GM23248 (cell line): ENCODE measurements at places on chromosomes 3 and 15. TPM values are rescaled to one million over a fixed set of nuclear protein-coding genes. Genes with fewer than 3 reads are reported as not detected.

DNA sequence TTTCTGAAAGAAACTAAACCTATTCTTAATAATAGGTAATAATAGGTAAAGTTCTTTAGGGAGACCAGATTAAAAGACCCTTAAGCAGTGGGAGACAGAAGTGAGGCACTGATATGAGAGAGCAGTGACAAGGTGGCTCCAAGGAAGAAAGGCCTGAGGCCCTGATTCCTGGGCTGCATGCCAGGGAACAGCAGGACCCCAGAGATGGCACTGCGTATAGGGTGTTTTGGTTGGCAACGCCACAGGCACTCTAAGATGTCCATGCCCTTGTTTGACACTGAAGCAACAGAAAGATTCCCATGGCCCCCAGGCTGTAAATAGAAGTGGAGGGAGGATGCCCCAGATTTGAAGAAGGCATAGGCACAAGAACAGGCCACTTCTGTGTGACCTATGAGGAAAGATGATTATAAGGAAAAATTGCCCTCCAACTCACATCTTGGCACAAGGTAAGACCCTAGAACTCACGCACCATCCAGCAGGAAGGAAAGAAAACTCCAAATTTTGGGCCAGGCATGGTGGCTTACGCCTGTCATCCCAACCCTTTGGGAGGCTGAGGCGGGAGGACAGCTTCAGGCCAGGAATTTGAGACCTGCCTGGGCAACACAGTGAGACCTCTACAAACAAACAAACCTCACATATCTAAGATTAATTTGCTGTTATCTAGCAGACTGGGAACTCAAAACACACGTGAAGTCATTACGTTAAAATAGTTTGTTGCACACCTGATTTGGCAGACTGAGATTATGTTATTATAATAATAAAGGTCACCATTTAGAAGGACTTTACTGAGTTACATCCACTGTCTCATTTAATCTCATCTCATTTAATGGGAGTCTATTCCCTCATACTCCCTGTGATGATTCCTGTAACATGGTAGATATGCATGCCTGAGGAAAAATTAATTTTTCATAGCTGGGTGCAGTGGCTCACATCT, 10.5 kb upstream of the BLM start:
- no peak for DNase-seq

Gene NUP210
- under 0.01 TPM in 1 of 2 replicates, not detected in the other for total RNA-seq

- DNase-seq: no peak
Measured at GRCh38 chr15:78434134-78434533, 3.9 kb upstream of the IREB2 start.

- DNase-seq: no peak
Measured at GRCh38 chr3:185502987-185503386, 4.2 kb upstream of the TMEM41A start.

- peak; percentile 77 for DNase-seq
Measured at GRCh38 chr15:50542887-50543210, 3.6 kb downstream of the USP50 start.

- no peak for DNase-seq
Measured at GRCh38 chr3:184031187-184031792, at the start of gene HTR3D. TSS of gene HTR3D (plus strand) at chr3:184031742. CDS start at chr3:184031742, 0 bp downstream.

- peak; percentile 72 for DNase-seq
Measured at GRCh38 chr3:184361932-184362667, 590 bp downstream of the POLR2H start.
